ENCODE measurements at places on chromosomes 7 and 10.

GRCh38 chr7:24419511-24419910 is 135.5 kb downstream of the NPY start:
- no peaks in the 10 kb centered on the region for H3K4me1 ChIP-seq
- DNase-seq, result no peak
- H3K36me3 ChIP-seq, result no peaks in the 10 kb centered on the region
- H3K27ac ChIP-seq, result no peak overlapping the region

DNA sequence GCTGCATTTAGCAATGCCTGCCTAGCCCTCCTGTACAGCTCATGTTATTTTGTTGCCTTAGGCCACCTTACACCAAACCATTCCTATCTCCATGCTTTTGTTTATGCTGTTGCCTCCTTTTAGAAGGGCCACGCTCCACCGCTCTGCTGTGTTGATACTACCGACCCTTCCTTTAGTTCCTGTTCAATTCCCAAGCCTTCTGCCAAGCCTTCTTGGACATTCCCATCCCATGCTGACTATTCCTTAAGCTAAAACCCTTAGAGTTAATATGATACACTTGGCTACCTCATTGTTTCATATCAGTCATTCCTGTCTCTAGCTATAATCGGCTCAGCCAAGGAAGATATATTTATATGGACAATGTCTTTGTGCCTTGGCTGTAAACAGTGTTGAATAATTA is 705.5 kb downstream of the LRMDA start:
- no peak overlapping the region for H3K27ac ChIP-seq
- DNase-seq, result no peak
- no peak overlapping the region for H3K4me3 ChIP-seq
- no peaks in the 10 kb centered on the region for H3K27me3 ChIP-seq
- H3K4me1 ChIP-seq, result no peaks in the 10 kb centered on the region

GRCh38 chr7:157432957-157433576 is 96.3 kb downstream of the DNAJB6 start:
- no peak for DNase-seq
- H3K27me3 ChIP-seq, result no peaks in the 10 kb centered on the region
- H3K36me3 ChIP-seq, result no peaks in the 10 kb centered on the region

- no peaks in the 10 kb centered on the region for H3K27me3 ChIP-seq
- peaks cover 11% of the 10 kb centered on the region for H3K36me3 ChIP-seq
- no peak for DNase-seq
- no peak overlapping the region for H3K4me3 ChIP-seq
- peaks cover 9% of the 10 kb centered on the region for H3K4me1 ChIP-seq
Observed at GRCh38 chr10:97838091-97838490, 11.6 kb upstream of the GOLGA7B start.

DNA sequence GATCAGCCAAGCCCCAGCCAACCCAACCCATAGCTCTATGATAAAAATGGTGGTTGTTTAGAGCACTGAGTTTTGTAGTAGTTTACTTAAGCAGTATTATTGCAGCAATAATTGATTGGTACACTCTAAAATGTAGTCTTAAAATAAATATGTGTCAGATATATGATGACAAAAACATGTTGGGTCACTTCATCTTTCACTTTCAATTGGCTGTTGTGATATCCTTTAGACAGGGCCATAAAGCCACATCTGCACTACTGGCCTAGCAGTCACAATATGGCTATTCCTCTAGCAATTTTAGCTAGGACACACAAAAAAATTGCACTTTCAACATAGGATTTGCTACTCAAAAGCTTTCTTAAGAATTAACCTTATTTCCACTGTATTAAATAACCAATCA is 5.9 kb upstream of the CAV1 start:
- no peak for DNase-seq
- no peak overlapping the region for H3K27ac ChIP-seq
- H3K27me3 ChIP-seq, result peaks cover 40% of the 10 kb centered on the region
- H3K4me3 ChIP-seq, result no peak overlapping the region
- H3K36me3 ChIP-seq, result peaks cover 5% of the 10 kb centered on the region

- H3K4me3 ChIP-seq, result no peak overlapping the region
- DNase-seq, result no peak
- H3K4me1 ChIP-seq, result no peaks in the 10 kb centered on the region
- no peaks in the 10 kb centered on the region for H3K36me3 ChIP-seq
Observed at GRCh38 chr7:20737840-20738448, 48.7 kb downstream of the SP8 start.

- H3K4me3 ChIP-seq, result peak overlapping the region; percentile 86
- H3K27me3 ChIP-seq, result no peaks in the 10 kb centered on the region
- peaks cover 80% of the 10 kb centered on the region for H3K4me1 ChIP-seq
- peak overlapping the region; percentile 94 for H3K27ac ChIP-seq
- H3K36me3 ChIP-seq, result peaks cover 15% of the 10 kb centered on the region
Observed at GRCh38 chr7:142808461-142808801, 37.7 kb downstream of the PRSS2 start.

- no peak overlapping the region for H3K4me3 ChIP-seq
- no peaks in the 10 kb centered on the region for H3K36me3 ChIP-seq
- DNase-seq, result peak; percentile 51
- H3K4me1 ChIP-seq, result no peaks in the 10 kb centered on the region
- no peak overlapping the region for H3K27ac ChIP-seq
Observed at GRCh38 chr7:155870334-155871180, 58.3 kb upstream of the SHH start.

DNA sequence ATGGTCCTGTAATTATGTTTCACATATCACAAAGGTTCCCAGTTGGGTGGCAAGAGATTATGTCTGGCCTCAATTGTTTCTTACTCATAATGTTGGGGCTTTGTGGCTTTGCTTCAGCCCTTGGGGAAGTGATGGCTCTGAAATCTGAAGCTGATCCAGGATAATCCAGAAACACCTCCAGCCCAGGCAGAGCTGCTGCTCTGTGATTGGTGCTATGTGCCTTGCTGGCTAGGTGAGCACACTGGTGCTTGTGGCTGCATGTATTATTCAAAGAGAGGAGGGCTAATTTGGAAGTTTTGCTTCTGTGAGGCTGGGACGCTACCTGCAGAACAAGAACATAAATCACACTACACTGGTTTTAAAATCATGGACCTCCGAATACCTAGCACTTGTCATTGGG is 346.6 kb upstream of the MGMT start:
- no peak overlapping the region for H3K4me3 ChIP-seq
- no peaks in the 10 kb centered on the region for H3K36me3 ChIP-seq
- no peak for DNase-seq
- H3K4me1 ChIP-seq, result no peaks in the 10 kb centered on the region
- no peak overlapping the region for H3K27ac ChIP-seq

GRCh38 chr7:157674027-157674714 is 337.4 kb downstream of the DNAJB6 start:
- no peaks in the 10 kb centered on the region for H3K36me3 ChIP-seq
- peaks cover 2% of the 10 kb centered on the region for H3K4me1 ChIP-seq
- DNase-seq, result peak; percentile 45
- no peak overlapping the region for H3K27ac ChIP-seq

DNA sequence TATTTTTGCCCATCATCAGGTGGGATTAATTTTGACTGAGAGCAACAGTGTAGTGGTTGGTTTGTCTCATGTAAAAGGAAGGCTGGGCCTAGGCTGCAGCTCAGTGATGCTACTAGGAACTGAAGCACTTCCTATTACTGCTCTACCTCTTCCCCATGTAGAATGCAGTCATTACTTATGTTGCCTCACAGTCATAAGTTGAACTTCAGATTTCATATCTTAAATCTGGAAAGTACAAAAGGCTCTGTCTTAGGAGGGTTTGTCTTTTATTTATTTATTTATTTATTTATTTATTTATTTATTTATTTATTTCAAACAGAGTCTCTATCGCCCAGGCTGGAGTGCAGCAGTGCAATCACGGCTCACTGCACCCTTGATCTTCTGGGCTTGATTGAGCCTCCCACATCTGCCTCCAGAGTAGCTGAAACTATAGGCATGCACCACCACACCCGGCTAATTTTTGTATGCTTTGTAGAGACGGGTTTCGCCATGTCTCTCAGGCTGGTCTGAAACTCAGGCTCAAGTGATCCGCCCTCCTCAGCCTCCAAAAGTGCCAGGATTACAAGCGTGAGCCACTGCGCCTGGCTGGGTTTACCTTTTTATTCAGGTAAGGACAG is 721.7 kb upstream of the GALNT17 start:
- no peak for DNase-seq
- H3K27me3 ChIP-seq, result no peaks in the 10 kb centered on the region
- no peak overlapping the region for H3K4me3 ChIP-seq
- no peak overlapping the region for H3K27ac ChIP-seq
- H3K4me1 ChIP-seq, result no peaks in the 10 kb centered on the region
- no peaks in the 10 kb centered on the region for H3K36me3 ChIP-seq

DNA sequence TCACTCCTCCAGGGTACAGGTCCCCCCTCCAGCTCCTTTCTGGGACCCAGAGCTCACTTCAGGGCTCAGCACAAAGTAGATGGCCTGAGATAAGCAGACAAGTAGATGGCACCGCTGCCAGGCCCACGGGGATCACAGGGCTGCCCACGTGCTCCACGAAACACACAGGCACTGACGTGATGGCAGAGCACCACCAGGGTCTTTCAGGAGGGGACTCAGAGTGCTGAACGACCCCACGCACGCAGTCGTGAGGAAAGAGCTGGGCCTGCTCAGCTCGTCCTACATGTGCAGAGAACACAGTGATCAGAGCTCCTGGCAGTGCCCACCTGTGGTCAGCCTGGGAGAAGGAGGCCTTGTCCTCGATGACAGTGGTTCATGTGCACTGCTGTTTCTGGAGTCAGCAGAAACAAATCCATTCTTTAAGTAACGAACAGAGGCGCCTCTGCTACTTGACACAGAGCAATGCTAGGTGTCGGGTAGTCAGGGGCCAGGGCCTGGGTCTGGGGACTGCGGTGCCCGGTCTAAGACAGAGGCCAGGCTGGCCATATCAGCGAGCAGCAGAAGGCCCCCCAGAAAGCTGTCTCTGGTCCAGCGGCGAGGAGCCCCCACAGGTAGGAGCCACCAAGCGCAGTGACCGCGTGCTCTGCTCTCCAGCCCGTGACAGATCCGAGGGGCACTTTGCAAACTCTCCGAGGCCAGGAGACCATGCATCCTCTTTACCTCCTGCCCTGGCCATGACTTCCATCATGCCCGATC is 129.8 kb upstream of the FAM20C start:
- H3K27ac ChIP-seq, result no peak overlapping the region
- H3K36me3 ChIP-seq, result no peaks in the 10 kb centered on the region
- no peak for DNase-seq
- no peaks in the 10 kb centered on the region for H3K4me1 ChIP-seq
- H3K4me3 ChIP-seq, result no peak overlapping the region

DNA sequence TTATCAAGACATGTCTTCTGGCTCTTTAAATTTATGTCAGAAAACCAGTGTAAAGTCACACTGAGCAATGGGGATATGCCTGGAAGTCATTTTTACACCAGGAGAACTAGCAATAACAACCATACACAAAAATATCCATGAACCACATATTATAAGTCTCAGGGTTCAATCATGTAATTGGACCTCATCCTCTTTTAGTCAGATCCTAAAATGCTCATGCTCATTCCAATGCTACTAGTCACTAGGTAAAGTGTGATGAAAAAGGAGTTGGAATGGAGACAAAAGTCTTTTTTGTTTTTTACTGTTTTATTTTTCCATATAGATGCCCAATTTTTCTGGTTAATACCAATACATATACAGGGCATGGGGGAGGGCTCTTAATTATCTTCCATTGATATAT is 306.1 kb downstream of the DGKB start:
- no peak overlapping the region for H3K4me3 ChIP-seq
- no peaks in the 10 kb centered on the region for H3K27me3 ChIP-seq
- H3K36me3 ChIP-seq, result no peaks in the 10 kb centered on the region

DNA sequence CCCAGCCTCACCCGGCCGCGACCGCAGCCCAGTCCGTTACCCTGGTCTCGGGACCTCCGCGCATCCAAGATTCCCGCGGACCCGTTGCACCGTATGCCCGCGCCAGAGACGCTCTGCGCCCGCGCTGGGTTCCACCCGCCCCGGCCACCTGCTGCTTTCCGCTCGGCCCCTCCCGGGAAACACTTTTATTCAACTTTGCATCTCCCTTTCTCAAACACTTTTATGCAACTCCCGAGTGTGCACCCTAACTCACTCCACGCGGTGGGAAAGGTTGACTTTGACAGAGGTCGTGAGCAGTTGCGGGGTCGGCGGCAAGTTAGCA is at the start of gene ODAD2:
ODAD2 (minus strand) TSS at position 126 of the 322 bp plus-strand sequence. CDS start 3,937 bp downstream, outside the sequence.
- peaks cover 13% of the 10 kb centered on the region for H3K4me1 ChIP-seq
- no peak within 1 kb of the TSS for H3K27ac ChIP-seq
- peak within 1 kb of the TSS; percentile 82 for H3K4me3 ChIP-seq
- DNase-seq, result no peak
- H3K27me3 ChIP-seq, result peaks cover 56% of the 10 kb centered on the region

DNA sequence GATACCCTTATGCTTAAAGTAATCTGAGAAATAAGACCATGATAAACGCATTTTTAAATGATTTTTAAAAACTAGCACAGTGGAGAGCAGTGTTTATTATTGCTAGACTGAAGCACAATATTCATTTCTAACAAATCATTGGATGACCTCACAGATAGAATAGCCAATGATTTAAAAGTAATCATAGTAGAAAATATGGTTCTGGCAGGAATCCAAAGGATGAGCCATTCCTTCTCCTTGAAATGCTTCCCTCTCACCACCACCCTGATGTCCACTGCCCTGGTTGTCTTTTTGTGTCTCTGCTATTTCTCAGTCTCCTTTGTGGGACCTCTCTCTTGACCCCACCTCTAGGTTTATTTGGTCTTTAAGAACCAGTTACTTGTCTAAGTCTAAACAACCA is 64.9 kb downstream of the PRKG1 start:
- H3K27ac ChIP-seq, result no peak overlapping the region
- no peak overlapping the region for H3K4me3 ChIP-seq
- DNase-seq, result no peak
- H3K4me1 ChIP-seq, result no peaks in the 10 kb centered on the region
- H3K27me3 ChIP-seq, result no peaks in the 10 kb centered on the region

DNA sequence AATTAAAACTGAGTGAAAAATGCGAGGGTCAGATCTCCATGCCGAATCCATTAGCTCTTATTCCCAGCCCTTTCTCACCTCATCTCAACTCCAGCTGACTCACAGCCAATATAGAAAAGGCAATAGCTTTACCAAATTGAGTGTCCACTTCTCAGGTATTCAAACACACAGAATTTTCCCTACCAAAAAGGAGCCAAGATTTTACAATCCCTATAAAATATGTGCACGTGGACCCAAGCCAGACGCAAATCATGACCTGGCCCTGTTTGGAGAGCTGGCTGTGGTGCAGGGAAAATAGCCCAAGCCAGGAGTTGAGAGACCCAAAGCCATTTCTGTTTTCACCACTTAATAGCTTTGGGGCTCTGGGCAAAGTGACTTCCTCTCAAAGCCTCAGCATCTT is 379.7 kb upstream of the AUTS2 start:
- no peak overlapping the region for H3K4me3 ChIP-seq
- H3K27me3 ChIP-seq, result peaks cover 2% of the 10 kb centered on the region
- H3K27ac ChIP-seq, result no peak overlapping the region
- H3K4me1 ChIP-seq, result no peaks in the 10 kb centered on the region
- no peak for DNase-seq
- H3K36me3 ChIP-seq, result no peaks in the 10 kb centered on the region

GRCh38 chr7:99070361-99070760 is 73.5 kb downstream of the SMURF1 start:
- no peaks in the 10 kb centered on the region for H3K36me3 ChIP-seq
- H3K27ac ChIP-seq, result no peak overlapping the region
